Stimulated activated CD8-positive, alpha-beta memory T cell treated with anti-CD3 and anti-CD28 coated beads, Interleukin-15, amount 100 ng/mL, for 1 hour (primary cell): ENCODE measurements at places on chromosomes 2 and 18.

GRCh38 chr18:80200171-80200931 is 47.0 kb downstream of the PARD6G start:
- DNase-seq, result no peak

GRCh38 chr2:70381821-70382220 is 80.0 kb upstream of the FAM136A start:
- no peak for DNase-seq

DNA sequence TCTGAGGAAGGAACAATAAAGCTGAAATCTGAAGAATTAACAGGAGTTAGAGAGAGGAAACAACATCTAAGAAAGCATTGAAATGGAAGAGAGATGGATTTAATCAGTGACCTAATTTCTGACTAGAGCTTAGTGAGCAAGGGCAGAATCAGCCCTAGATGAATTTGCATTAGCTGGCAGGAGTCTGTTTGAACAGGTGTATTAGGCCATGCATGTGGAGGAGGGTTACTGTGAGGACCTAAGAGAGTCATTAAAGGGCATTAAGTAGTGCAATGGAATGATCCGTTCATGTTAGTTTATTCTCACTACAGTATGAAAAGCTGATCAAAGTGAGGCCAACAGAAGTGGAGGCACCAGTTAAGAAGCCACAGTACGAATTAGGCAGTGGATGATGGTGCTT is 285.3 kb downstream of the GRB14 start:
- no peak for DNase-seq

DNA sequence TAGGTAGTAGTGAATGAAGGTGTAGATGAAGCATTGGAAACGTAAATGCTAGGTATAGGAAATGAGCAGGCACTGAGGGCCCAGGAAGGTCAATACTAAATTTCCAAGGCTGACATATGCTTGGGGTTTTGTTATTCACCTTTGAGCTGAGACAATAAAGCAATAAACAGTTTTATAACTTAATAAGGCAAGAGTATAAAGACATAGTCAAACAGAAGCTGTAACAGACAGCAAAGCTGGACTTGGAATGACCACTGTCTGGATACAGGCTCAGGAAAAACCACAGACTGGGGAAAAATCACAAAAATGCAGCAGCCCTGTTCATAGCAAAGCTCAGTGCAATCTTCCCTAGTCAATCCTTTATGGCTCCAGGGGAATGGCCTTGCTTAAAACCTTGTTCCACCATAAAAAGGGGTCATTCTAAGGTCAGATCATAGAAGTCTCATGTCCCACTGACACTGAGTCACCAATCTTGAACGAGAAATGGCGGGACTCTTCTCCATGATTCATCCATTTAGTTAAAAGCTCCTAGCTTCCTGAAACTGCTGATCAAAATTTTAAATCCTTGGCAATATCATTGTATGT is 493.3 kb downstream of the CMPK2 start:
- DNase-seq, result no peak

GRCh38 chr2:239151201-239152131 is 249.4 kb downstream of the HDAC4 start:
- no peak for DNase-seq

- DNase-seq, result no peak
These were observed 283.6 kb downstream of the DYSF start for GRCh38 chr2:71736986-71737385.

- no peak for DNase-seq
These were observed 304.5 kb upstream of the PKDCC start for GRCh38 chr2:41743324-41743723.

GRCh38 chr2:212135739-212136138 is 402.9 kb downstream of the ERBB4 start:
- DNase-seq, result no peak

DNA sequence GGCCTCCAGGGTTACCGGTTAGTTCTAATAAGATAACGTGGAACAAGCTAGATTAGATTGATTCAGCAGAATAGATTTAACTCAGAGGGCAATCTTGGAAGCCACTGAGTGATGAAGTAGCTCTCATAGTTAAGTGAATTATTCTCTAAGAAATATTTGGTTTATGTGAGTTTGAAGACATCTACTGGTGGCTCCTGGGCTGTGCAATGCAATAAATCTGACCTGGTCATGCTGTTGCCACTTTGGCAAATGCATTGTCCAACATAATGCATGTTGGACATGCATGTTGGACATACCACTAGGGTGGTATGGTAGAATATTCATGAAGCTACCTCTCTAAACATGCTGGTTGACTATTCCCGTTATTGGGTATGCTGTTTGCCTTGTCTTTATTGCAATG is 493.7 kb upstream of the VRK2 start:
- DNase-seq, result no peak

- DNase-seq, result no peak
These were observed 82.7 kb downstream of the ORC4 start for GRCh38 chr2:147937744-147938349.

DNA sequence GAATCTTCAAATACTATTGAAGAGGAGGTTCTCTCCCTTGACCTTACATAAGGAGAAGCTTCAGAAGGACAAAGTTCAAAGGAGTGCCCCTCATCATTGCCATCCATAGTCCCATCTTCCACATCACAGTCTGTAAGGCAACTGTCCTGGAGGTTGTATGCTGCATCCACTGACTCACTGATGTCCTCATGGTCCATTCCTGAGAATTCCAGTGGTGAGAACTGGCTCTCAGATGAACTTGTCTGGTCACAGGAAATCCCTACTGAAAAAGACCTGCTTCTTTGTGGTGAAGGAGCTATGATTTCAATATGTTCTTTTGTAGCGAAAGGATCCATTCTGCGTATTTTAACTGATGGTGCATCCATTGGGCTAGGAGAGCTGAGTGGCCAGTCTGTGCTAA is 52.2 kb downstream of the EIF2AK3 start:
- DNase-seq, result no peak

DNA sequence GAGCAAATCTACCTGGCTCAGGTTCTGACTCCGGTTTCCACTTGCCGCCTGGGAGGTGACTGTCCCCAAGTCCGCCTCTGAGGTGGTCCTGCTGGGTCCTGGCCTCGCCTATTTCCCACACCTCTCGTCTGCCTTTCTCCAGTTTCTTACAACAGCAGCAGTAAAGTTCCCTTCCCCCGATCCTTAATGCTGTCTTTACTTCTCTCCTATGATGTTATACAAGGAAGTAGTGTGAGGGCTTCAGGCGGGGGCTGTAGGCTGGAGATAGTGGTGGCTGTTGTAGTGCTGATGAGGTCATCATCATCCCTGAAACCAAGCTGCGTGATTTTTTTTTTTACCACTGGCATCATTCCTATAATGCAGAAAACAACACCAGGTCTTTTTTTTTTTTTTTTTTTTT is 18.9 kb downstream of the TGIF1 start:
- DNase-seq, result no peak

DNA sequence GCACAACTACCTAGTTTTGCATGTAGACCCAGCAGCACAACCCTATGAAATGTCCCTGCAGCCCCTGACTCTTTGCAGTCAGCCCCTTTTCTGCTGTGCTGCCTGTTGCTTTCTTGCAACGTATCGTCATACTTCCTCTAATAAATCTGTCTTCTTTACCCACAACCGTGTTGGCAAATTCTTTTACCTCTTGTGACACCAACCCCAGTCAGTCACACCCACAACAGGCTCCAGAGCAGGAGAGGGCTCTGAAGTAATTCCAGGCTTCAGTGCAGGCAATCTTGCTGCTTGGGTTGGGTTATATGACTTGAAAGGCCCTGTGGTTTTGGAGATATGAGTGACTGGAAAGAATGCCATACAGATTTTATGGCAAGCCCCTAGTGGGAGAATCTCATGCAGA is 79.1 kb upstream of the KCNH7 start:
- DNase-seq, result no peak

- DNase-seq, result no peak
These were observed 118.1 kb upstream of the LHCGR start for GRCh38 chr2:48873666-48874065.

DNA sequence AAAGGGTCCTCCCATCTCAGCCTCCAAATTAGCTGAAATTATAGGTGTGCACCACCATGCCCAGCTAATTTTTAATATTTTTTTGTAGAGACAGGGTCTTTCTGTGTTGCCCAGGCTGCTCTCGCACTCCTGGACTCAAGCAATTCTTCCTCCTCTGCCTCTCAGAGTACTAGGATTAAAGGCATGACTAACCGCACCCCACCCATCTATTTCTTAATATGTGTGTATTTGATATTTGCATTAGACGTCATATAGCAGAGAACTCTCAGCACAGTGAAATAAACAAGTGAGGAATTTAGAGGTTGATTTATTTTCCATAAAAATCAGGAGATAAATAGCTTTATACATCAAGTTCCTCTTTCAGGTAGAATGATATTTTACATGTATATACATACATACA is 213.5 kb downstream of the FSIP2 start:
- DNase-seq, result no peak
